ENCODE measurements at places on chromosomes 13 and 19.

- no peak for DNase-seq
These were observed 4.9 kb upstream of the SBK3 start for GRCh38 chr19:55550321-55550650.

DNA sequence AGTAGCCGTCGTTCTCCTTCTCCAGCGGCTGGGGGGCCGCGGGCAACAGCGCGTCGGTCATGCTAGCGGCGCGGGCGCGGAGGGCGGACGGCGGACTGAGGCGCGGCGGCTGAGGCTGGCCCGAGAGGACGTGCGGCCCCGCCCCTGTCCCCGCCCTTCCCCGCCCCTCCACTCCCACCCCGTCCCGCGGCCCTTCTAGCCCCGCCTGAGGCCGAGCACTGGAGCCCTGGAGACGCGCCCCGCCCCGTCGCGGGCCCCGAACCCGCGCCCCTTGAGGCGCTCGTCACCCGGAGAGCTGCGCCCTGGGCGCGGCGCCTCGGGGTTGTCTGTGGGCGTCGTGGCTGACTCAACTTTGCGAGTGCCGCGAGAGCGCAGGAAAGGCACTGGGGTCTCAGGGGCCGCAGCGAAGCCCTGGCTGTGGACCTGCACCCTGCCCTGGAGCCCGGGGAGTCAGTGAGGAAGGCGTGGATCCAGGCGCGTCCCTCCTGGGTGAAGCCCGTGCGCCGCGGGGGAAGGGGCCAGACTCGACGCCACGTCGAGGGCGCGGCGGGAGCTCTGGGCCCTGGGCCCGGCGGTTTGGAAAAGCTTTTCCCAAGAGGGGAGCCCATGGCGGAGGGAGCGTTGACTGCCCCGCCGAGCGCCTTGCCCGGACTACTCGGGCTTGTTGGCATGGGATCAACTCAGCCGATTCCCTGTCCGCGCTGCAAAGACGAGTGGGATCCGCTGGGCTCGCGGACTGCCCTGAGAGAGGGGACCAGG is at the start of gene RHPN2:
RHPN2 (minus strand) TSS at position 97 of the 759 bp plus-strand sequence; CDS start at position 61, 36 bp downstream.
- DNase-seq, result peak; percentile 71

GRCh38 chr13:24261566-24261965 is 47.8 kb upstream of the C1QTNF9 start:
- peak; percentile 53 for DNase-seq

DNA sequence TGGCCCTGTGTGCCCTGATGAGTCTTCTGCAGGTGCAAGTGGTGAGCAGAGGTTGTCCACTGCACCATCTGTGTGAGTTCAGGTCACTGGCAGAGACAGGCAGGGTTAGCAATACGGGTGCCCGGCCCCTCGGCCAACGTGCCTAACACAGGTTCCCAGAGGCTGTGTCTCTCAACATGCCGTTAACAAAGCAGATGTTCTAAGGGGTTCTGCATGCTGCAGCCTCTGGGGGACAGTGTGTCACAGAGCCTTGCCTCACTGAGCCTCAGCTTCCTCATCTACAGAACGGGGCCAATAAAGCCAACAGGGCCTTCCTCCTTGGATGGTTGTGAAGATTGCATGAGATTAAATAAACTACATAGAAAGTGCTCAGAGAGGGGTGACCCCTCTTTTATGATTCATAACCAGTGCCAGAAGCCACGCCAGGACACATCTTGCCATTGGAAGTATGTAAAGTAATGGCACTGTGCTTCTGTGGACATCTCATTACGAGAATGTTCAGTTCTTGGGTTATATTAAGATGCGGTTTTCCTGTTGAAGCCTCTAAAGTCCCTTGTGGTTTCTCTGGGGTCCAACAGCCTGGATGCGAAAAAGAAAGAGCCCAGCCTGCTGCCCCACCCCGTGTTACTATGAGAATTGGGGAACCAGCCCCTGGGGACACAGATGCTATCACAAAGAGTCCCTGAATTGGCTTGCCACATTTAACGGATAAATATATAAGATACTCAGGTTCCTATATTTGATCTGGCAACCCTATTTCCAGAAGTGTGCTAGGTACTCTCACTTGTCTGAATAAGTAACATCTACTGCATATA is 11.2 kb upstream of the ARHGEF18 start:
- peak; percentile 50 for DNase-seq

- no peak for DNase-seq
These were observed 595.5 kb downstream of the LMO7 start for GRCh38 chr13:76231522-76232167.

- DNase-seq, result peak; percentile 95
These were observed at the start of gene ZNF350 for GRCh38 chr19:51986309-51987291. Gene ZNF350 (minus strand): TSS chr19:51986840. CDS start chr19:51974360, 12,480 bp downstream.

- no peak for DNase-seq
These were observed 12.1 kb upstream of the SLC25A42 start for GRCh38 chr19:19051478-19052213.

DNA sequence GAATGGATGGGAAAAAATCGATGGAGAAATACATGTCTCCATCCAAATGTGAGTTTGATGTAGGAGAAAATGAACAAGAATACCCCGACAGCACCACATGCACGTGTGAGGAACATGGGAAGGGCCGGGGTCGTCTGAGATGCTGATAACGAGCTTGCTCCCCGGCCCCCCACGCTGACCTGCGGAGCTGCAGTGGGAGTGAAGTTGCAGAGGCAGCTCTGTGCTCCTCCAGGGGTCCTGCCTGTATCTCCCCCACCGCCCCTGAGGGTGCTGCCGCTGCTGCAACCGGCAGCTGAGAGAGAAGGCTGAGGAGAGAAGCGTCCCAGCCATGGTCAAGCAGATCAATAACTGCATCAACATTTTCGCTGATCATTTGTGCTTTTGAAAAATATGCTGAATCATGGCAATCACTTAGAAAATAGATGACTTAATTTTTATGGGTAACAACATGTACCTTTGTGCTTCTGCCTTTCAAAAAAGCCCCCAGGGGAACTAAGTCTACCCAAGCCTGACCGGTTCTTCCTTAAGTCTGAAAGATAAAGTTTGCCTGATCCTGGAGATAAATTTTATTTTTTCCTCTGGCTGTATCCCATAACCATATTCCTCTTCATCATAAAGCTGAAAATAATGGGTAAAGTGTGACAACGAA is 18.2 kb upstream of the NAXD start:
- no peak for DNase-seq

- peak; percentile 73 for DNase-seq
These were observed 651 bp downstream of the GAPDHS start for GRCh38 chr19:35533822-35534392.

GRCh38 chr19:8208119-8208921 is 850 bp upstream of the CERS4 start:
- DNase-seq, result peak; percentile 23

DNA sequence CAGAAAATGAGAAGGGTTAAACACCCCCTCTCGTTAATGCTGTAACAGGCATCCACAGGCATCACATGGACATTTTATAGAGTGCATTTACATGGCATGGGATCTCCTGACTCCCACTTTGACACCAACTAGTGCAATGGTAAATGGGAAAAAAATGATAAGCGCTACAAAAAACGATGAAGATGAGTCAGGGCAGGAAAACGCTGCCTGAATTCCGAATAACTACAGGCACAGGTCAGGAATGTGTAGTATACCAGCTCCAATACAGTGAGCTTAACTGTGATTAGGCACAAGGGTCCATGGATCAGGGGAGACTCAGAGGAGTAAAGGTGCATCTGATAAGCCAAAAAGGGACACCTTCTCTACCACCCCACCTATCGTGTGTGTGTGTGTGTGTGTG is 223.6 kb downstream of the FOXO1 start:
- no peak for DNase-seq

DNA sequence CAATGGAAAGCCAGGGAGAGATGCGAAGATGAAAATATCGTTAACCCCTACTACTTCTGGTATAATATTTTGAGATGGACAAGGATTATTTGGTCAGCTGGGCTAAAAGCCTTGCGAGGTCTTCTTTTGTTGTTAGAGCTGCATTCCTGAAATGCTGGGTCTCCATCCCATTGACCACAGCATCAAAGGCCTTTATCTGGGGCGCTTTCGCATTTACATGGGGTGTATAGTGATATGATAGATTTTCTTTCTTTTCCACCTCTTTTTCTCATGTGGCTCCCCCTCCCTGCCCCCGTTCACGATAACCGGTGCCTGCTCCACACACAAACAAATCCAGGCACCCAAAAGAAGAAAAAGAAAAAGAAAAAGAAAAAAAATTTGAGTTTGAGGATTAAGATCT is 77.5 kb downstream of the ZNF536 start:
- DNase-seq, result no peak

DNA sequence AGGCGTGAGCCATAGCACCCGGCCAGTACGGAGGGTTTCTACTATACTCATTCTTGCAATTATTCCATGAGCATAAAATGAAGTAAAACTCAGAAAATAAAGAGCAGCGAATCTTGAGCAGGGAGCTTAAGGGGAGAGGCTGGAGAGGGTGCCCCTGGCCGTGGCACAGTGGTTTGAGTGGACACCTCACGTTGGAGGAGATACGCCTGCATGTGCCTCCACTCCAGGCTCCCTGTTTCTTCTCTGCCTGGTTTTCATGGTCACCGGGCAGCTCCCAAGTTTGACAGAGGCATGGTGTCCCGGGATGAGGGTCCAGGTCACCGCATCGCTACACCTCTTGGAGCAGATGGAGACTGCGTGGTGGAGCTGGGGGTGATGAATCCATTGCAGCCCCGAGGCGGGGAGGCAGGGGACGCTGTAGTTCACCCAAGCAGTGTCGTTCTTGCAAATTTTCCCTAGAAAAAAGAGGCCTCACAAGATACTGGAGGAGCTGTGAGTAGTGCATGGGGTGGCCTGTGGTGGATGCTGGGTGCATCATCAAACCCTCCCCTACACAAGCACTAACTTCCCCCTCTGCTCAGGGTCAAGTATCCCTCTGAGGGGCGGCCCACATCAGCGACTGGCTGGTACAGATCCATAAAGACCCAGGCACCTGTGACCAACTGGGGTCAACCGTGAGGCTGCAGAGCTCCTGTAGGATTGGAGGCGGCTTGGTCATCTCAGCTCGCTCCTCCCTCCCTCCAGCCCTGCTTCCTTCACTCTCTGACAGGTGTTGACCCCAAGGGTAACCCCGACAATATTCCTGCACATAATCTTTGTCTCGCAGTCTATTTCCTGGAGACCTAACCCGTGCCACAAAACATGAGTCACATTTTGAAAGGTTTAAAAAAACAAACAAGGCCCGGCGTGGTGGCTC is 3.6 kb upstream of the MIER2 start:
- DNase-seq, result no peak

GRCh38 chr19:16148443-16149229 is 5.2 kb downstream of the HSH2D start:
- DNase-seq, result no peak

- no peak for DNase-seq
These were observed 161.8 kb downstream of the KCTD12 start for GRCh38 chr13:76724421-76724820.

DNA sequence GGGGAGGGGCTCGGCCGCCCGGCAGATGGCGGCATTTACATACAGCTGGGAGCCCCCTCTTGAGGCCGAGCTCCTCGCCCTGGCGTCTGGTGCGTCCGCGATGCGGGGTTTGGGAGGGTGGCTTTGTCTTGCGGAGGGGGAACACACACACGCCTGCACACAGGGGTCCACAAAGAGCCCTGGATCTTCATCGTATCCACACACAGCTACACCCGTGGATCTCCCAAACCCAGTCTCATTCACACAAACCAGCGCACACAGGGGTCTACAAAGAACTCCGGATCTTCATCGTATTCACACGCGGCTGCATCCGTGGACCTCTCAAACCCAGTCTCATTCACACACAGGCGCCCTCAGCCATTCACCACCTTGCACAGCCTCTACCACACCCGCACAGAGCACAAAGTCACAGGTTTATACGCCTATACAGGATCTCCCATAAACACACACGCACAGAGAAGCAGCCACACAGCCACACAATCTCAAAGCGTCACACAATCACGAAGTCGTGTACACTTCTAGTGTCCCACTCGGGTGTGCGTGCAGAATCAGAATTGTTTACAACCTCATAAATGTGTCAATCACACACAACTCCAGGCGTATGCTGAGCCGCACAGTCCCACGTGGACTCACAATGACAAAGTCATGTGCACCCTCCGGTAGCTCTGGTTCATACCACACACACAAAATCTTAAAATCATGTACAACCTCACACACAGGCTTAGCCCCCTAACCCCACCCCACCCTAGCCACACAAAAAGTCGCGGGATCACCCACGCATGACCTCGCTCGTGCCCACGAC is 550 bp upstream of the DLL3 start:
- DNase-seq, result peak; percentile 59

DNA sequence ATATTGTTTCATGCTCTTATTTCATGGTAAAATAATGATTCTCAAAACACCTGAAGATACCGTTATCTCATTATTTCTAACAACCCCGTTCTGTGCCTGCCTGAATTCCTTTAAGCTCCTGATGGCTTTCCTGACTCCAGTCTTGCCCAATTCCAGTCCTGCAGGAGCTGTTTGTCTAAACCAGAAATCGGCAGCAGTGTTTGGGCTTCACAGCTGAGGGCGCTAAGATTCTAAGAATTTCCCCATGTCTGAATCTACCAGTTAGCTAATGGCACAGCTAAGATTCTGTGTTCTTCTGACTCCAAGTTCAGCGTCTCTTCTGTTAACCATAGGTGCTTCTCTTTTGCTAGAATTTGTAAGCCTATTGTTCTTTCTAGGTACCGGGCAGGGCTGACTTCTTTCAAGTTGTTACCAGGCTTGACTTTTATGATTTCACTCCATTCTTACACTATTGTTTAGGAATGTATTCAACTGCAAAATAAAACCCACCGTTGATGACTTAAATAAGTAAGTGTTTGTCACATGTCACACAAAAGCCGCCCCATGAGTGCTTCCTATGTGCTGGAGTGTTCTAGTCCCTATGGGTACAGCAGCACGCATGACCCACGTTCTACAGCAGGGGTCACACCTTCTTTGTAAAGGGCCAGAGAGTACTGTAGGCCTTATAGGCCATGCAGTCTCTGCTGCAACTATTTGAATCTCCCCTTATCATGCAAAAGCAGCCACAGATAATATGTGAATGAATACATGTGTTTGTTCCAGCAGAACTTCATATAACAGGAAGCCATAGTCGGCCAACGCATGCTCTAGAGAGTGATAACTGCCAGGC is 168.3 kb upstream of the RNF113B start:
- DNase-seq, result no peak

- no peak for DNase-seq
These were observed 1.1 kb downstream of the ZBTB45 start for GRCh38 chr19:58518256-58519086.

DNA sequence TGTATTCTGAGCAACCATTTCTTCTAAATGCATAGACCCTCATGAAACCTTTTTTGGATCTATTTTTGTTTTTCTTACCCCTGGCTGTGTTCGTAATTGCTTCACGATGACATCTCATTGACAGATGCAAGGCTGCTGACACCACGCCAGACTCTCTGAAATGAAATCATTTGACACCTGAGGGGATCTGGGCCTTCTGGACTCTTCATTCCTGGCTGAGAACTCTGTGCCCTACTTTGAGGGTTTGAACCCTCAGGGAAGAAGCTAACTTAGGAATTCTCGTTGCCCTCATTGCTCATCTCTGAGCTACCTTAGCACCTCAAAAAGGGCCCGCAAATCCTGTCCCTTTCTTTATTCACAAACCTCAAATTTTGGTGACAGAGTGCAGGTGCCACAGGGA is 40.5 kb upstream of the NBEA start:
- DNase-seq, result no peak
